ENCODE measurements at places on chromosomes 5 and 9. TPM values are rescaled to one million over a fixed set of nuclear protein-coding genes. Genes with fewer than 3 reads are reported as not detected.

GRCh38 chr9:1454211-1454610 lies 404.1 kb downstream of the DMRT2 start:
- no peak for DNase-seq
- H3K4me3 ChIP-seq, result no peak overlapping the region
- H3K4me1 ChIP-seq, result no peaks in the 10 kb centered on the region
- peaks cover 2% of the 10 kb centered on the region for H3K27me3 ChIP-seq
- no peak overlapping the region for H3K27ac ChIP-seq
- H3K36me3 ChIP-seq, result no peaks in the 10 kb centered on the region

- H3K36me3 ChIP-seq, result peaks cover 7% of the 10 kb centered on the region
- no peak overlapping the region for H3K27ac ChIP-seq
- no peaks in the 10 kb centered on the region for H3K27me3 ChIP-seq
- DNase-seq, result no peak
- H3K4me1 ChIP-seq, result no peaks in the 10 kb centered on the region
These were observed 28.7 kb downstream of the SMIM32 start for GRCh38 chr5:136164226-136164625.

DNA sequence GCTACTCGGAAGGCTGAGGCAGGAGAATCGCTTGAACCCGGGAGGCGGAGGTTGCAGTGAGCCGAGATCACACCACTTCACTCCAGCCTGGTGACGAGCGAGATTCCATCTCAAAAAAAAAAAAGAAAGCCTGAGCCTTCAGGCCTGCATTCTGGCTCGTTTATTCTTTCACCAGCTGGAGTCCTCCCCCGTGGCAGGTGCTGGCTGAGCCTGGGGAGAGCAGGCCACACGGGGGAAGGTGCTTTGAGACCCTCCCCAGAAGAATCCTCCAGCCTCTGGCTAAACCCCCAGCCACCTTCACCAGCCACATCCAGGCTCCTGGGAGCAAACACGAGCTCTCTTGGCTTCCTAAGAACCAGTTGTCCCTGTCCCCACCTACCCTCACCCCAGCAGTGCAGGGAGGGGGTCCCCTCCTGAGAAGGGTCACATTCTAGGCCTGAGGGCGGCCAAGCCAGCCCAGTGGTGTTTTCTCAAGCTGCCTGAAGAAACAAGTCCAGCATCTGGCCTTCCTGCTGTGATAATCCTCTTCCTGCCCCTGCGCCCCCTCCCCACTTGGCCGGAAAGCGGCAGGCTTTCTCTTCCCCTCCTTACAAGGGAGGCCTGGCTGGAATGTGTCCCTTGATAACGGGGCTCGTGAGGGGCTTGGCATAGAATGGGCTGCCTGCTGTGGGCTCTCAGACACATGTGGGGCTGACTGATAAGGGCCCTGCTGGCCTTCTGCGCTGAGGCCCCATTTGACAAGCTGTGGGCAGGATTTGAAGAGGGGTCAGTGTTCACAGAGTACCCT lies 41.5 kb downstream of the PLPP7 start:
- H3K4me3 ChIP-seq, result no peak overlapping the region
- H3K4me1 ChIP-seq, result no peaks in the 10 kb centered on the region
- no peak for DNase-seq
- H3K36me3 ChIP-seq, result no peaks in the 10 kb centered on the region
- H3K27me3 ChIP-seq, result peaks cover 9% of the 10 kb centered on the region

Gene GNA14
- total RNA-seq, result not detected

Gene IFNA1
- total RNA-seq, result not detected

DNA sequence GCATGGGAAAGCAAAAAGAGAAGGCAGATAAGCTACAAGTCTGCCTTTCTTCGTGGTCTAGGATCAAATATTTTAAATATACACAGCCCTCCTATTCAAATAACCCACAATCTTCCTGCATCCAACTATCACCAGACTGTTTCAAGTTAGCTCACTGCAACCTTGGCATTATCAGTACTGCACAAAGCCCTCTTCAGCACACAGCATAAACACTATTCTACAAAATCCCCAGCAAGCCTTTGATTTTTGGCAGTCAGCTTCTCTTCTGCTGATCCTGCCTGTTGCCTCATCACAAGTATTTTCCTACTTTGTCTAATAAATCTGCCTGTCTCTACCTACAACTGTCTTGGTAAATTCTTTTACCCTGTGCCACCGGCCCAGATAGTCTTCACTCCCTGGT lies 142.9 kb downstream of the COX7C start:
- no peaks in the 10 kb centered on the region for H3K4me1 ChIP-seq
- H3K4me3 ChIP-seq, result no peak overlapping the region
- no peaks in the 10 kb centered on the region for H3K27me3 ChIP-seq
- H3K36me3 ChIP-seq, result no peaks in the 10 kb centered on the region

GRCh38 chr5:42650084-42650483 lies 106.5 kb upstream of the CCDC152 start:
- no peak for DNase-seq
- H3K4me1 ChIP-seq, result no peaks in the 10 kb centered on the region
- no peak overlapping the region for H3K27ac ChIP-seq
- H3K27me3 ChIP-seq, result peaks cover 4% of the 10 kb centered on the region

DNA sequence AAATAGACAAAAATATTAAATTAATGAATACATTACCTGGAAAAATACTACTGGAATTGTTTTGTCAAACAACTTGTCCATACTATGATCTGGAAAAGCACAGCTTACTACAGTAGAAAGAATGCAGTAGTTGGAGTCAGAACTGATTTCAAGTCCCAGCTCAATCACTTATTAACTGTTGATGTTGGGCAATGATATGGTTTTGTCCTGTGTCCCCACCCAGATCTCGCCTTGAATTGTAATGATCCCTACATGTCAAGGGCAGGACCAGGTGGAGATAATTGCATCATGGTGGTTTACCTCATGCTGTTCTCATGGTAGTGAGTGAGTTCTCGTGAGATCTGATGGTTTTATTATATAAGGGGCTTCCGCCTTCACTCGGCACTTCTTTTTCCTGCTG lies 247.5 kb downstream of the CD180 start:
- peaks cover 8% of the 10 kb centered on the region for H3K36me3 ChIP-seq
- H3K4me3 ChIP-seq, result no peak overlapping the region
- peaks cover 4% of the 10 kb centered on the region for H3K27me3 ChIP-seq
- no peak overlapping the region for H3K27ac ChIP-seq

All from activated CD4-positive, alpha-beta T cell treated with anti-CD3 and anti-CD28 coated beads, Interleukin-2, amount 10 ng/mL, durations not matched to agents 24 days and 14 days (primary cell).